Activated naive CD4-positive, alpha-beta T cell treated with anti-CD3 and anti-CD28 coated beads, Interleukin-2, amount 10 ng/mL, durations not matched to agents 7 days and 5 days (primary cell): ENCODE measurements at places on chromosomes 5 and 9.

- DNase-seq, result peak; percentile 68
Measured at GRCh38 chr5:81749561-81750307, 1.2 kb downstream of the SSBP2 start.

- DNase-seq, result no peak
Measured at GRCh38 chr5:59008816-59009473, 426.1 kb downstream of the RAB3C start.

GRCh38 chr5:132019857-132020555, 8.5 kb upstream of the ACSL6 start:
- peak; percentile 89 for DNase-seq

DNA sequence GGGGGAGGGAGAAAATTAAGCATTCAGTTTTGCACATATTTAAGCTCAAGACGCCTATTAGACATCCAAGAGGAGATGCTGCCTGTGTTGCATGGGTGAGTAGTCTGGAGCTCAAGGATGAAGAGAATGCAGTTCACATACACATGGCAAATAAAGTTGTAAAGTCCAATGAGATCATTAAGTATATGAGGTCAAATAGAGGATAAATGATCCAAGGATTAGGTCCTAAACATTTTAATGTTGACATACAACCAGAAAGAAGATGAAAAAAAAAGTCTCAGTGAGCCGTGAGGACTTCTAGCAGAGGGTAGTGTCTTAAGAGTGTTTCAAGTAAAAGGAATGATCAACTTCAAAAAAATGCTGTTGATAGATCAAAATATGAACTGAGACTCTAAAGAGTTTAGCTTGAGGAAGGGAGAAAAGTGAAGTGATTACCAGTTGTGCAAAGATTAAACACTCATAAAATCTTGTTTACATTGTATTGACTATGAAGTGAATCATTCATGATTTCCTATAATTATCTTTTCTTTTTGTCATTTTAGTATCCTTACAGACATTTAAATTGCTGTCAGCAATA, 251.8 kb downstream of the ZNF608 start:
- DNase-seq, result no peak

GRCh38 chr5:174832811-174833210, 108.4 kb downstream of the MSX2 start:
- no peak for DNase-seq

GRCh38 chr5:54717459-54717858, 199.9 kb downstream of the SNX18 start:
- DNase-seq, result no peak

- peak; percentile 17 for DNase-seq
Measured at GRCh38 chr9:114284316-114285060, 38.4 kb upstream of the ORM1 start.

GRCh38 chr5:171450423-171451331, 31.2 kb downstream of the FGF18 start:
- DNase-seq, result peak; percentile 30

GRCh38 chr9:29798599-29798998, 2225.3 kb upstream of the C9orf72 start:
- DNase-seq, result no peak

GRCh38 chr9:86763791-86764190, 183.5 kb downstream of the GAS1 start:
- DNase-seq, result no peak

- DNase-seq, result no peak
Measured at GRCh38 chr9:137112564-137113384, 1.8 kb downstream of the DPP7 start.

DNA sequence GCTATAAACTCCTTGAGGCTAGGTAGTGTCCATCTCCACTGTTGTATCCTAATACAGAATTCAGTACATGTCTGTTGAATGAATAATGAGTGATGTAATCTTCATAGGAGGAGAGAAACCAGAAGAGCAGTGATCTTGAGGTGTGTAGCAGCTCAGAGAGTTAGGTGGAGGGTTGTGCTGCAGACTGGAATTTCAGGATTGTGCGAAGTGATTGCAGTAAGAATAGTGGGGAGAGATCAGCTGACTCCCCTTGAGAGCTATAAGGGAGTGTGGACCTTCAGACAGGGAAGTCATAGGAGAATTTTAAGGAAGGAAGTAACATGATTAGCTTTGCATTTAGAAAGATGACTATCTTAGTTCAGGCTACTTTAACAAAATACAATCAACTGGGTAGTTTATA, 4.4 kb downstream of the SNX24 start:
- no peak for DNase-seq

DNA sequence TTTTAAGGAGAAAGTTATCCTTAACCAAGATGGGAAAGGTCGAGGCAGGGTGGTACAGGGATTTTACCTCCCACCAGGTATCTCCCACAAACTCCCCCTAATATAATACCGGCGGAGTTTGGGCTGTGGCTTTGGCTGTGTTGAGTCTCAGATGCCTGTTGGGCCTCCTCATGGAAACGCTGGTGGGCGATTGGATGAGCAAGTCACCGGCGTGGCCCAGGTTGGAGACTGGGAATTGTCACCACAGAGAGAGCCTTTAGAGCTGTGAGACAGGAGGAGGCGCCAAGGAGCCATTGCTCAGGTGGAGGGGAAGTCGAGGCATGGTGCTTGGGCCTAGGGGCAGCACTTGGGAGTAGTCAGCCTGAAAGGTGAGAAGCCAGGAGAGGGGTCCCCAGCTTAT, 3.4 kb upstream of the CAMSAP1 start:
- DNase-seq, result peak; percentile 14

- DNase-seq, result no peak
Measured at GRCh38 chr5:173741729-173742431, 125.4 kb upstream of the BOD1 start.

DNA sequence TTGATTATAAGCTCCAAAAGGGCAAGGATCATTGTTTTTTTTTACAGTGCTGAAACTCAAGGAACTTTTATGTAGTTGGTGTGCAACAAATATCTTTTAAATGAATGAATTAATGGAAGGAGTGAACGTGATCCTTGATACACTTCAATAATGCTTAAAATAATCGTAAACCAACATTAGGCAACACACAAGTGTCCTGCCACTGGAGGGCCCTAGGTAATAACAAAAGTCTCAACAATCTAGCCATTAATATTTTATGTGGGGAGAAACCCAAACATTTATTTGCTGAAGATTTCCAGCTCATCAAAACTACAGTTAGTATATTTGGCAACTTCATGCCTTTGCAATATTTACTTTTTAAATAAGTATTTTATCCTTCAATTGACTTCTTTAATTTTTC, 309.0 kb upstream of the FBXL7 start:
- DNase-seq, result no peak

DNA sequence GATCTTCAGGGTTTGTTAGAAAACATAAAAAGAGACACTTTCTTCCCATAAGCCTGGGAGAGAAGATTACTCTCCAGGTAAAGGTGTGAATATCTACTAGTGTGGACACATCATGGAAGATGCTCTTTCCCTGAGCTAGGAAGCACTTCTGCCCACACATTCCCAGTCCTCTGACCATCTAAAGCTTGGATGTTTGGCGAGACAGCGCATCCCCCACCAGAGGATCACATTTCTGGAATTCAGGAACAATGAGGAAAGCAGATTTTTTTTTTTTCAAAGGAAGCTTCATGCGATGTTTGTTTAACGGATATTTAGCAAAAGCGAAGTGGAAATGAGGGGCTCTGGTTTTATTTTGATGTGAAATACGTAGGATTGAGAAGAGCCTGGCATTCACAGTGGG, 6.2 kb downstream of the SVEP1 start:
- DNase-seq, result no peak

- DNase-seq, result peak; percentile 29
Measured at GRCh38 chr9:19517202-19517942, 108.6 kb downstream of the ACER2 start.

- DNase-seq, result no peak
Measured at GRCh38 chr9:88583901-88584596, 49.1 kb downstream of the NXNL2 start.

GRCh38 chr9:127844821-127845359, 9.6 kb downstream of the ENG start:
- DNase-seq, result no peak

GRCh38 chr5:180801596-180802324, 846 bp downstream of the MGAT1 start:
- DNase-seq, result no peak

DNA sequence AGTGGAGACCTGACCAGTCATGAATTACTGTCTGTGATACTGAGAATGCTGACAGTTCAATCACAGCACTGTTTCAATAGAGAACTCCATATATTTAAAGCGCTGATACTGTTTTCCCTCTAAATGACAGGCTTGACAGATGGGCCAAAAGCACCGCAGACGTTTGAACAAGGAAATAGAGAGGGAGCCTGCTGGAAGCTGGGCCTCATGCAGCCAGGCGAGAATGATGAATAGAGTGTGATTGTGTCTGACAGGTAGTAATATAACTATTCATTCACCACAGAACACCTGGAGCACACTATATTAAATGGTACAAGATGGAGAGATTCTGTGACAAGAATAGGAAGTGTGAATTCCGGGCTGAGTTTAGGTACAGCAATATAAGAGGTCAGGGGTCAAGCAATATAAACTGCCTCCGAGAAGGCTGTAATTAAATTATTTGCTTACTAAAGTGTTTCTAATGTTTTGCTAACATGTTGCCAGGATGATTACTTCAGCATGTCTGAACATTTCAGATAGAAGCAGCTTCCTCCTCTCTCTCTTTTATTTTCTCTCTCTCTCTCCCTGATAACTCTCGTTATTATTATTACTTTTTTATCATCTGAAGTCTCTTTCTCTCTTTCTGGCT, 297.7 kb downstream of the CSNK1G3 start:
- DNase-seq, result no peak

DNA sequence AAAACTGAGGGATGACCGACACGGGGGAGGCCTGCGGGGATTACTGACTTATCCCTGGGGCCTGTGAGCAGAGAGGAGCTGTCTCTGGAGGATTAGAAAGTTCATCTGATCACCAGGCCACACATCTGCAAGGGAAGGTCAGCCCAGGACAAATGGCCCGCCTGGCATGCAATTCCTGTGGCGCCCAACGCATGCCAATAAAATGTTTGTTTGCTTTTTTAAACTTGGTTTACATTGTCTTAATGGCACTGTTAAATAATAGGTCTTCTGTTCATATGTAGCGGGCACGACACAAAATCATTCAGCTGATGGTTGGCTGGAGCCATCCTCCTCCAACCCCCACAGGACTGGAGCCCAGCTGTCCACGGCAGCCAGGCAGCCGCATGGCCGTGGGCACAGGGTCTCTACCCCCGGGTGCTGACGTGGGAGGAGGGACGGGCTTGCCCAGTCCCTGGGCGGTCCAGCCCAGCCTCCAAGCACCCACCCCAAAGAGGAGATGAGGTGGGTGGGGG, 41.0 kb upstream of the SLC12A7 start:
- no peak for DNase-seq

GRCh38 chr5:126846744-126847455, 70.0 kb downstream of the LMNB1 start:
- DNase-seq, result no peak

DNA sequence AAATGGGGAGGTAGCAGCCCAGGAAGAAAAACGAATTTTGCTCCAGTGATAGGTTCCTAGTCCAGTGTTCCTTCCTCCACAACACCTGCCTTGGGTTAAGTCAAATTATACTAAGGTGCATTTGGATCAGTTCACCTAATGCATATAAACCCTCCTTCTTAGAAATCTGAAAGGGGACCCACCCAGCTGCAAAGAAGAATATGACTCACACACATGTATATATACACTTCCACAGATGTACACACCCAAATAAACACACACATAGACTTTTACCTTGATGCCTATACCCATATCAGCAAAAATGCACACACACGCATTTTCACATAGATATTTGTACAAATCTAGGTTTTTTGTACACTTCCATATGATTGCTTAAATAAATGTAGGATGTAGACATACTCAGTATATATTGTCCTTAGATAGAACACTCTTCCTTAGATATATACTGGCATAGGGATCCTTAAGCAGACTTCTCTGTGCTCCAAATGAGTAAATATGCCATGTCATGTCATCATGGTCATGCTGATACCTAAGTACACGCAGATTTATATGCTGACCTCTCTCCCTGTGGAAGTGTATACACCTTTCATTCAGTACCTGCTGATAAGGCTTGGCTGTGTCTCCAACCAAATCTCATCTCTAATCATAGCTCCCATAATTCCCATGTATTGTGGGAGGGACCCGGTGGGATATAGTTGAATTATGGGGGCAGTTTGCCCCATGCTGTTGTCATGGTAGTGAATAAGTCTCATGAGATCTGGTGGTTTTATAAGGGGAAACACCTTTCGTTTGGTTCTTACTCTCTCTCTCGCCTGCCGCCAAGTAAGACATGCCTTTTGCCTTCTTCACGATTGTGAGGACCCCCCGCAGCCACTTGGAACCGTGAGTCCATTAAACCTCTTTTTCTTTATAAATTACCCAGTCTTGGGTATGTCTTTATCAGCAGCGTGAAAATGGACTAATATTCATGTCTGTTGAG, 10.2 kb downstream of the ADRB2 start:
- DNase-seq, result no peak
